ENCODE measurements at places on chromosomes 4 and X.

DNA sequence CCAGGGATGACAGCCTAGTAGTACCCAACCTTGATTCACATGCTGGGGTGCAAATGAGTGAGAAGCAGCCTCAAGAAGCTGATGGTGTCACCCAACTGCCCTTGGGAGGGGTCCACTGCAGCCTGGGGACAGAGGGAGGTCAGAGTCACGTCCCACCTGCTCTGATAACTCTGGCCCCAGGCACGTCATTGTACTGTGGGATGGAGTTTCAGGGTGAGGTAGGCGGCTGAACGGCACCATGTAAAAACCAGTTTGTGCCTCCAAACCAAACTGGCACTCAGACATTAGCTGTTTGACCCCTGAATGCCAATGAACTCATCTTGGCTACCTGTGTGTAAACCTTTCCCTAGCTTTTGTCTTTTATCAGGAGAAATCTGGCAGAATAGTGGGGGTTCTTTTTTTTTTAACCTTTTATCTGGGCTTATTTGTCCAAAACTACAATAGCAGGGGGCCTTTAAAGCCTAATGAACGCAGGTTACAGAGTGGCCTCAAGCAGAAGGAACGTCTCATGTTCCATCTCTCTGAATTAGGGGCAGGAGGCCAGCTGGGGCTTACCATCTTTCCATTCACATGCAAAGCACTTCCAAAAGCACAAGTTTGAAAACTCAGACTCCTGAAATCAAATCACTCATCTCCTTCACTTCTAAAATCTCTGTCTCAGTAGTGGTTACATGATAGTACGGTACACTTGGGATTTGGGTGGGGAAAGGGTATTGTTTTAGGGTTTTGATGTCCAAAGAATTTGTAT is 89.4 kb downstream of the IRF2 start:
- DNase-seq: no peak

- DNase-seq: no peak
These were observed 509.3 kb downstream of the CENPC start for GRCh38 chr4:67035986-67036385.

DNA sequence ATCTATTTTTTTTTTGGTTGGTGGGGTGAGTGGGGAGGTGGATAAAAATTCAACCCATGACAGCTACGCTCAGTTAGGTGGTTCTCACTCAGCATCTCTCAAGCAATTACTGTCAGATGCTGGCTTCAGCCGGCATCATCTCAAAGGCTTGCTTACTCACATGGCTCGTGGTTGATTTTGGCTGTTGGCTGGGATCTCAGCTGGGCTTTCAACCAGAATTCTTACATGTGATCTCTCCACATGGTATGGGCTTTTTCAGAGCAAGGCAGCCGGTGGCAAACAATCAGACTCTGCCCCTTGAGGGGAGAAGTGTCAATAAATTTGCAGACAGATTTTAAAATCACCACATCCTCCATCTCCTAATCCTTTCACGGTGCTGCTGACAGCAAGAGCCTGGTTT is 47.2 kb downstream of the SLC34A2 start:
- no peak for DNase-seq

DNA sequence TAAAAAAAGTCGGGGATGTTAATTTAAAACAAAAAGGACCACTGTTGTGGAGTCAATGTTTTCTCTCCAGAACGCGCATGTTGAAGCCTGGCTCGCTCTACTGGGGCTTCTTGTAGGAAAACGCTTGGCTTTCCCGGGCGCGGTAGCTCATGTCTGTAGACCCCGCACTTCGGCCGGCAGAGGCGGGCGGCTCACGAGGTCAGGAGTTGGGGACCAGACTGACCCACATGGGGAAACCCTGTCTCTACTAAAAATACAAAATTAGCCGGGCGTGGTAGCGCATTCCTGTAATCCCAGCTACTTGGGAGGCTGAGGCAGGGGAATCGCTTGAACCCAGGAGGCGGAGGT is 15.6 kb downstream of the NELFA start:
- DNase-seq: no peak
